ENCODE measurements at places on chromosomes 5 and 9.
A peak's percentile ranks its signal among the peaks of the same experiment; 100 is the strongest.

- no peak overlapping the region for H3K27ac ChIP-seq
- H3K27me3 ChIP-seq, result no peaks in the 10 kb centered on the region
- H3K36me3 ChIP-seq, result no peaks in the 10 kb centered on the region
- H3K4me1 ChIP-seq, result no peaks in the 10 kb centered on the region
- H3K4me3 ChIP-seq, result no peak overlapping the region
- no peak for ATAC-seq
These were observed 483.4 kb downstream of the PLK2 start for GRCh38 chr5:57976506-57976905.

GRCh38 chr5:80555099-80555498, 15.0 kb downstream of the ANKRD34B start:
- no peak overlapping the region for H3K27ac ChIP-seq
- H3K27me3 ChIP-seq, result peaks cover 36% of the 10 kb centered on the region
- no peaks in the 10 kb centered on the region for H3K4me1 ChIP-seq
- no peaks in the 10 kb centered on the region for H3K36me3 ChIP-seq

GRCh38 chr5:143117821-143118220, 285.7 kb downstream of the NR3C1 start:
- H3K27ac ChIP-seq, result peak overlapping the region; percentile 50
- H3K27me3 ChIP-seq, result no peaks in the 10 kb centered on the region
- no peak for ATAC-seq

- no peaks in the 10 kb centered on the region for H3K4me1 ChIP-seq
- H3K27ac ChIP-seq, result no peak overlapping the region
- ATAC-seq, result no peak
- H3K4me3 ChIP-seq, result no peak overlapping the region
These were observed 88.3 kb downstream of the PHF2 start for GRCh38 chr9:93664549-93665120.

GRCh38 chr5:55860288-55860687, 9.1 kb downstream of the IL31RA start:
- peaks cover 12% of the 10 kb centered on the region for H3K27me3 ChIP-seq
- no peak overlapping the region for H3K4me3 ChIP-seq
- no peak overlapping the region for H3K27ac ChIP-seq
- no peak for ATAC-seq
- H3K4me1 ChIP-seq, result no peaks in the 10 kb centered on the region

DNA sequence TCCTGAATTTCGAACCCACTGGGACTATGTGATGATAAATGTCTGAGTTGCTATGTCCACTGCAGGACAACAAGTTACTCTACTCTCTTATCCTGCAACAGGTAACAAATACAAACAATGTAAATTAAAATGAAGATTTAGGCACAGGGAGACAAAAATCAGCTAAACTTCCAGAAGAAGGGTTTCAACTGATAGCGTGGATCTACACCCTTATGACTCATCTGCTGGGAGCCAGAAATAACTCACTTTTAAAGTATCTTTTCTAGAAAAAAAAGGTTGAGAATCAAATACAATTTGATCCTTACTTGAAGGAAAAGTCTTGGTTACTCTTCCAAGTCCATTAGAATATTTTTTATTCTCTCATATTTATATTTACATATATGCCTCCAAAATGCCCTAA, 21.4 kb downstream of the PJA2 start:
- H3K27me3 ChIP-seq, result no peaks in the 10 kb centered on the region
- ATAC-seq, result no peak
- no peak overlapping the region for H3K4me3 ChIP-seq
- H3K27ac ChIP-seq, result no peak overlapping the region
- peaks cover 79% of the 10 kb centered on the region for H3K4me1 ChIP-seq

- H3K4me1 ChIP-seq, result no peaks in the 10 kb centered on the region
- no peak overlapping the region for H3K27ac ChIP-seq
- no peak overlapping the region for H3K4me3 ChIP-seq
- no peaks in the 10 kb centered on the region for H3K27me3 ChIP-seq
- no peaks in the 10 kb centered on the region for H3K36me3 ChIP-seq
These were observed 1080.6 kb upstream of the CDH6 start for GRCh38 chr5:30112867-30113266.

DNA sequence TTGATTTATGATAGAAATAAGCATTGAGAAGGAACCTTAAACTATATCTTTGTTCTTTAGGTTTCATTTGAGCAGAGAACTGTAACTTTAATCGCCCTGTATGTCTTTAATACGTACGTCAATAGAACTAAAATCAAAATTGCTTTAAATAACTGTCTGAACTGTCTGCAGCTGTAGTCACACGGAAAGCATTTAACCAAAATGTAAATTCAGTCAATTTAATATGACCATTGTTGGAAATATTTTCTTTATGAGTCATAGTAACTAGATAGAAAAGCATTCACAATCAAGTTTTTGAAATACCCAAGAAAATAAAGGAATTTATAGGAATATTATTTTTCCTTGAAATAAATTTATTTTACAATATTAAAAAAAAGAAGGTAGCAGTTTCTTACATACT, 157.1 kb upstream of the CDH6 start:
- no peak overlapping the region for H3K27ac ChIP-seq
- ATAC-seq, result no peak
- H3K4me1 ChIP-seq, result no peaks in the 10 kb centered on the region
- H3K27me3 ChIP-seq, result no peaks in the 10 kb centered on the region

DNA sequence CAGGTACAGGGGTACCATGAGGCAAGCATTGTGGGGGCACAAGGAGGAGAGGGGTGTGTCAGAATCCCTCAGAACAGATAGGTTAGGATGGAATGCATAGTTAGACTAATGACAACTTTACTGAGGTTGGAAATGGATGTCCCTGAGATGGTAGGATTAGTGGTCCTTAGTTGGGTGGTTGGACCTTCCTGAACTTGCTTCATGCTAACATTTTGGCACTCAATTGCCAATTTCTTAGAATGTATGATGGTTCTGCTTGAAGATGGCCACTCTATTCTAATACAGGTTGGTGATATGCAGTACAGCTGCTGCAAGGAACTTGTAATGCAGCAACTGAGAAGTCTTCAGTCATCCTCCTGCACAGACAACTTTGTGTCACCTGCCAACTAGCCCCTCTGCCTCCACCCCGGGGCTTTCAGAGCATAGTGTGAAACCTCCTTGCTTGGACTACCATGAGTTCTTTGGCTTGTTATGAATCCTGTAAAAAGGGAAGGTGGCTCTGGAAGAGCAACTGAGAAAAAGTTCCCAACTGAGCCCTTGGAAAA, 5.4 kb downstream of the CCNI2 start:
- H3K27ac ChIP-seq, result no peak overlapping the region
- ATAC-seq, result no peak

DNA sequence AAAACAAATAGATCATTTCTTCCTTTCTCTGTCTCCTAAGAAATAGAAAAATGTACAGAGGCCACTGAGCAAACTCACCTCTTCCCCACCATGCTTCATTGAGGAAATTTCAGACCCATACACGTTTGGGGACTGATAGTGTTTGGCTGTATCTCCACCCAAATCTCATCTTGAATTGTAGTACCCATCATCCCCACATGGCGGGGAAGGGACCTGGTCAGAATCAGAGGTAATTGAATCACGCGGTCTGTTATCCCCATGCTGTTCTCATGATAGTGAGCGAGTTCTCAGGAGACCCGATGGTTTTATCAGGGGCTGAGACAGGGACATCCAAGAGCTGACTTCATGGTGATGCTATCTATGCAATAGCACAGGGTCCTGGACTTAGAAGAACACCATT, 1655.8 kb downstream of the MAT2B start:
- no peak for ATAC-seq
- H3K27ac ChIP-seq, result no peak overlapping the region
- H3K36me3 ChIP-seq, result no peaks in the 10 kb centered on the region
- H3K4me1 ChIP-seq, result peaks cover 6% of the 10 kb centered on the region
- no peaks in the 10 kb centered on the region for H3K27me3 ChIP-seq

DNA sequence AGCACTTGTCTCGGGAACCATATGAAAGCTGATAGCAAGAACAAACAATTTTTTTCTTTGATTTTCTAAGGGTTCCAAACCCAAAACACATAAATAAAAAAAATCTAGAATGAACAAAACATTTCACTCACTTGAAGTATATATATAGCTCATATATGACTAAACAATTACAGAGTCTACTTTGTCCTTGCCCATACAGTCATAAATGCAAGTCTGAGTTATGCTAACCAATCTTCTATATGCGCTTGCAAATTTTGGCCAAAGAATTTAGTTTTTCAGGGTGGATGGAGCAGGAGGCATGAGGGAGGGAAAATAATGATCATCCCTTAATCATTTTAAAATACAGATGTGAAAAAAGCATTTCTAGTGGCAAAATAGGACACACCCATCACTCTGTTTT, 370.1 kb downstream of the BNC2 start:
- H3K27me3 ChIP-seq, result no peaks in the 10 kb centered on the region
- ATAC-seq, result no peak
- H3K27ac ChIP-seq, result no peak overlapping the region
- no peaks in the 10 kb centered on the region for H3K4me1 ChIP-seq
- no peaks in the 10 kb centered on the region for H3K36me3 ChIP-seq

DNA sequence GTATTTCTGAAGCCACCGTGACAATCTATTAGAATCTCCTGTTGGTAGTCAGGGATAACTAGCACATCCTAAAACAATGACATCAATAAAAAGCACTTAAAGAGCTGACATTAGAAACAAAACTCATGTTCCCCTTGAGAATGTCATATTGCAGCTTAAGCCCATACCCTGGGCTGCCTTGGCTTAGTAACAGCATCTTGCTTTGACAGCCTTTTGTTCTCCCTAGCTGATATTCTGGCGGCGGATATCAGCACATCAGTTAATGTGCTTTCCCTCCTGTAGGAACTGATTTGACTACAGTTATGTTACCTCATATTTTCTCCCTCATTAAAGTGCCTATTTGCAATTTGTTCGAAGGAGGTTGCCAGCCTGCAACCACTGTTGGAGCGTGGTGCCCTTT, 214.1 kb downstream of the CD180 start:
- H3K27ac ChIP-seq, result no peak overlapping the region
- no peak for ATAC-seq
- H3K4me3 ChIP-seq, result no peak overlapping the region
- H3K4me1 ChIP-seq, result peaks cover 4% of the 10 kb centered on the region
- H3K27me3 ChIP-seq, result no peaks in the 10 kb centered on the region

GRCh38 chr5:62785588-62785987, 207.0 kb downstream of the LRRC70 start:
- H3K27me3 ChIP-seq, result peaks cover 8% of the 10 kb centered on the region
- no peaks in the 10 kb centered on the region for H3K36me3 ChIP-seq
- no peak overlapping the region for H3K4me3 ChIP-seq
- no peak overlapping the region for H3K27ac ChIP-seq
- H3K4me1 ChIP-seq, result no peaks in the 10 kb centered on the region

DNA sequence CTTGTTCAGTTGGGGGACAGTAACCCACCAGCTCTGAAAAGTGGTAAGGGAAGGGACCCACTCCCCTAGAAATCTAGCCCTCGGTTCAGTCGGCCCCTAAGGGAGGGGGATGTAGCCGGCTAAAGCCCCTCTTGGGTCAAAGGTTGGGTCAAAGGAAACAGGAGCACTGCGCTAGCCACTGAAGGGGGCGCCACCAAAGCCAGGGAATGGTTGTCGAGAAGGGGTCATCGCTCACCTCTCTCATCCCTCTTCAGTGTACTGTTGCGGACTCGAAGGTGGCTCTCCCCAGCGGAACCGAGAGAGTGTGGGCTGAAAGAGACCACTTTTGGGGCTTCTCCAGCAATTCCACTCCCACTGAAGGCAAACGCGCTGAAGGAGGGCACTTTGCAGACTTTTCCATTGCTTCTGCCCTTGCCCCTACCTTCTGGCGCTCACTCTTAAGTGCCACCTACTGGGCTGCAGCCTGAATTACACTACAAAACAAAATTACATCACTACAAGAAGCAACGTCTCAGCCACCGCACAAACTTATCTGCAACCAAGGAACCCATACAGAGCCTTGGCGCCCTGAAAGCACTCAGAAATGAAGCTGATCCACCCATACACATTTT, 396.9 kb downstream of the PDE4D start:
- H3K36me3 ChIP-seq, result no peaks in the 10 kb centered on the region
- H3K27me3 ChIP-seq, result no peaks in the 10 kb centered on the region
- H3K4me1 ChIP-seq, result peaks cover 28% of the 10 kb centered on the region
- no peak overlapping the region for H3K4me3 ChIP-seq
- no peak for ATAC-seq

- H3K27ac ChIP-seq, result peak overlapping the region; percentile 23
- H3K4me3 ChIP-seq, result no peak overlapping the region
- no peaks in the 10 kb centered on the region for H3K27me3 ChIP-seq
- peaks cover 13% of the 10 kb centered on the region for H3K4me1 ChIP-seq
These were observed 26.7 kb downstream of the NCBP1 start for GRCh38 chr9:97660340-97660739.

DNA sequence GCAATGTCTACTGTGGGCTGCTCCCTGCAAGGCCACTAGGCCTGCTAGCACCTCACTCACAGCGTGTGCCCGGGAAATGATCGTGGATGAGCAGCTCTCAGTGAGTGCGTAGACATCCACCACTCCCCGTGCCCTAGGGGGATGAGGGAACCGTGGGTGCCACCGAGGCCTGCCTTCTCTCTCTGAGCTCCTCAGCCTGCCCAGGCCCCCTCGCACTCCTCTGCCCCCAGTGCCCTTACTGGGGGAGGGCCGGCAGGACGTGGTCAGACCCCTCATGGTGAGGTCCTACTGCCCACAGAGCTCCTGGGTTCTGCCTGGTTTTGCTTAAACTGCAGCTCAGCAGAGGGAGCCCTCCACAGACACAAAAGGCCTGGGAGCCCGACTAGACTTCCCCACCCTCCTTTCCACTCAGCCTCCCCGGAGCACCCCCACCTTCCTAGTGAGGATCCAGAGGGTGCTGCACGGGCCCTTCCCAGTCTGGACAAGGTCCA, 220.0 kb downstream of the CACNA1B start:
- no peak for ATAC-seq
- no peaks in the 10 kb centered on the region for H3K27me3 ChIP-seq
- H3K4me3 ChIP-seq, result no peak overlapping the region
- H3K27ac ChIP-seq, result no peak overlapping the region
- no peaks in the 10 kb centered on the region for H3K4me1 ChIP-seq
- no peaks in the 10 kb centered on the region for H3K36me3 ChIP-seq

- peaks cover 62% of the 10 kb centered on the region for H3K4me1 ChIP-seq
- H3K4me3 ChIP-seq, result no peak overlapping the region
- peaks cover 11% of the 10 kb centered on the region for H3K36me3 ChIP-seq
- no peaks in the 10 kb centered on the region for H3K27me3 ChIP-seq
- peak; percentile 60 for ATAC-seq
These were observed 77.7 kb downstream of the ARSB start for GRCh38 chr5:78907255-78907891.

- peaks cover 17% of the 10 kb centered on the region for H3K36me3 ChIP-seq
- H3K27ac ChIP-seq, result no peak overlapping the region
- no peak overlapping the region for H3K4me3 ChIP-seq
- H3K27me3 ChIP-seq, result no peaks in the 10 kb centered on the region
- peaks cover 35% of the 10 kb centered on the region for H3K4me1 ChIP-seq
These were observed 19.9 kb downstream of the CTNNA1 start for GRCh38 chr5:138772986-138773594.

GRCh38 chr9:127007638-127008037, 93.1 kb downstream of the RALGPS1 start:
- no peak for ATAC-seq
- no peak overlapping the region for H3K4me3 ChIP-seq
- H3K4me1 ChIP-seq, result peaks cover 23% of the 10 kb centered on the region
- no peak overlapping the region for H3K27ac ChIP-seq

- H3K27me3 ChIP-seq, result no peaks in the 10 kb centered on the region
- H3K36me3 ChIP-seq, result no peaks in the 10 kb centered on the region
- H3K27ac ChIP-seq, result no peak overlapping the region
These were observed 219.0 kb downstream of the MLLT3 start for GRCh38 chr9:20403346-20403745.

- no peaks in the 10 kb centered on the region for H3K36me3 ChIP-seq
- H3K4me3 ChIP-seq, result no peak overlapping the region
- peaks cover 8% of the 10 kb centered on the region for H3K27me3 ChIP-seq
- H3K27ac ChIP-seq, result no peak overlapping the region
- H3K4me1 ChIP-seq, result no peaks in the 10 kb centered on the region
These were observed 92.6 kb downstream of the TMEM174 start for GRCh38 chr5:73265641-73266040.

GRCh38 chr5:81391-82021, 10.5 kb upstream of the PLEKHG4B start:
- no peaks in the 10 kb centered on the region for H3K36me3 ChIP-seq
- no peak overlapping the region for H3K27ac ChIP-seq
- no peak overlapping the region for H3K4me3 ChIP-seq
